Activated T-cell treated with anti-CD3 and anti-CD28 coated beads, Interleukin-2, amount 50 U/mL, for 24 hours (primary cell): ENCODE measurements at places on chromosomes 4 and X.
A peak's percentile ranks its signal among the peaks of the same experiment; 100 is the strongest.

- no peak for DNase-seq
Observed at GRCh38 chr4:113502476-113502875, 259.1 kb downstream of the CAMK2D start.

DNA sequence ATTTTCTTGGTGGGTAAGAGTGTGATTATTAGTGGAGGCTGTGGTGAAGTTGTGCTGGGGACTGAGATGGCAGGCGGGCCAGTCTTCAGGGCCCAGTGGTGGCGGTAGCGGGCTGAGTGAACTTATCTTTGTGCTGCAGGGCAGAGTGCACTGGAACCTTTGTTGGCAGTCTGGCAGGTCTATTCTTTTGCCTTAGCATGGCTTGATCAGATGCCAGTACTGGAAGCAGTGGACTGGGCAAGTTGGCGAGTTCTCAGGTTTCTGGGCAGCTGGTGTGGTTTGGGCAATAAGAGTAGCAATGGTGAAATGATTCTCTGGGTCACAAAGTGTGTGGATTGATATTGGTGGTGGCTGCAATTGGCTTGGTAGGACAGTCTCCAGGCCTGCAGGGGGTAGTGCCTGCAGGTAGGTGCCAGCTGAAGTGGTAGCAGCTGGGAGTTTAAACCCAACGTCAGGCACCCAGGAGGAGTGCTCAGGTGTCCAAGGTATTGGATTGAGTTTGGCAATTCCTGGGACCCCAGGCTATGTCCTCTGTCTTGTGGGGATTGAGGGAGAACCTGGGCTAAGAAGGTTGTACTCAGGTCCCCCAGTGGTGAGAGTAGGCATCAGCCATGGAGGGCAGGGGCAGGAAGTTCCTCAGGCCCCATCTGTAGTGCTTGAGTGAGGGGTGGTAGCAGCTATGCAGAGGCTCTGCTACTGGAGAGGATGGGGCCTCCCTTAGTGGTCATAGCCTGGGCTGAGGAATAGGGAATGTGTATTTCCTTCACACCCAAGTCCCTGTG is 34.9 kb upstream of the SLC25A14 start:
- no peak for DNase-seq

- DNase-seq, result no peak
Observed at GRCh38 chrX:7269991-7270390, 122.0 kb upstream of the PUDP start.

DNA sequence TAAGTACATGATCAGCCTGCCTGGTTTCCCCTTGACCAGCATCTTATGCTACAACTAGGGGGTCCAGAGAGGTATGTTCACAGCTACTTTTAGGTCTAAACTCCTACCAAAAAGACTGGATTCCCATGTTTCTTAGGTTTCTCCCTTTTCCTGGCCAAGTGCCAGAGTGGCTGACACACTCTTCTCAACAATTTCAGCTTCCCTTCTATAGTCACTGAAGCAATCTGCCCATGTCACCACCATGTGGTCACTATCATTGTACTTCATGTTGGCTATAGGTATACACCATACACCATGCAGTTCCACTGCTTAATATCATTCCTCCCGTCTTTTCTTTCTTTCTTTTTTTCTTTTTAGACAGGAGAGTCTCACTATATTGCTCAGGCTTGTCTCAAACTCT is 66.9 kb downstream of the KLHL13 start:
- DNase-seq, result no peak

DNA sequence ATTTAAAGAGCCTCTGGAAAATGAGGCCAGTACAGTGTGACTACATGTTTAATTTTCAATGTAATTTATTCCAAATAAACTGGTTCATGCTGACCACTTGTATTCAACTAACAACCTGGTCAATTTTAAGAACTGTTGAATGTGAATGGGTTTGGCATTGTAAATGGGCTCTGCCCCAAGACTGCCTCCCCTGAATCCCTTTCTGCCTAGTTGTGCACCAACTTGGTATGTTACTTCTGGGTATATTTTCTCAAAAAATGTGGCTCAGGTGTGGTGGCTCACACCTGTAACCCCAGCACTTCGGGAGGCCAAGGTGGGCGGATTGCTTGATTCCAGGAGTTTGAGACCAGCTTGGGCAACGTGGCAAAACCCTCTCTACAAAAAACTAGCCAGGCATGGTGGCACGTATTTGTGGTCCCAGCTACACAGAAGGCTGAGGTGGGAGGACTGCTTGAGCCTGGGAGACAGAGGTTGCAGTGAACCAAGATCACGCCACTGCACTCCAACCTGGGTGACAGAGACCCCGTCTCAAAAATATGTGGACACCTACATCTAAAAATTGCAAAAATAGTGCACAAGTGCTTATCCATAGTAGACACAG is 7.2 kb downstream of the RPL9 start:
- DNase-seq, result peak; percentile 41

GRCh38 chr4:166308647-166309046 is 435.6 kb downstream of the TLL1 start:
- no peak for DNase-seq

DNA sequence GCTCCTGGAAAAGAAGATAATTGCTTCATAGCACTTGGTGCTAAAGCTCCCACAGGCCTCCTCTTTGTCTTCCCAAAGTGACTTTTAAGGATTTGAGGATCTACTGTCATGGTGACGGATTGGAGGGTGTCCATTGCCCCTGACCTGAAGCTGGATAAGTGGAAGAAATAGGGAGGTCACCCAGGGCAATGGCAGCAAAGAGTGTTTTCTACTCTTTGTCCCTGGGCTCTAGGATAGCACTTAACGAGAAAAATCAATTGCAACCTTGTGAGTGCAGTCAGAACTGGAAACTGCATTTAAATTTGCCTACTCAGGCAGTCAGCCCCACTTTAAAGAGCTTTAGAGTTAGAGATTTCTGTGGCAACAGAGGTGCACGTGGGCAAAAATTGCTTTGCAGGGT is 43.7 kb upstream of the XK start:
- no peak for DNase-seq
